ENCODE measurements at places on chromosomes 3 and 15.

DNA sequence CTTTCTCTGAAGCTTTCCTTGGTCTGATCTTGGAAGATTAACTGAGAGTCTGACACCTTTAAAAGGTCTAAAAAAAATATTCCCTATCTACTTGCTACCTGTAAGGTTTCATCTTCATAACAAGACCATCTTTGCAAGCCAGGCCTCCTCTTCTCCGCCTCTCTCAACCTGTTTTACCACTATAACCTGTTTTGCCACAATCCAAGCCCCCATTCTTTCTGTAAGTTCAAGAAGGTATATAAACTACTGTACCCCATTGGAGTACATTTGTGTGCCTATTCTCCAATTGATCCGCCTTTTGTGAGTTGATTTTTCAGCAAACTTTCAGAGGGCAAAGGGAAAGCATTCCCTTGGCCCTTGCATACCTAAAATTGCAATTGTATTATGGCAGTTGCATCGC lies 319.3 kb upstream of the NECTIN3 start:
- DNase-seq = no peak

- DNase-seq = no peak
These were observed 171.0 kb downstream of the NSMCE3 start for GRCh38 chr15:29098652-29099051.

- DNase-seq = no peak
These were observed 18.1 kb downstream of the METTL6 start for GRCh38 chr3:15409239-15409638.

DNA sequence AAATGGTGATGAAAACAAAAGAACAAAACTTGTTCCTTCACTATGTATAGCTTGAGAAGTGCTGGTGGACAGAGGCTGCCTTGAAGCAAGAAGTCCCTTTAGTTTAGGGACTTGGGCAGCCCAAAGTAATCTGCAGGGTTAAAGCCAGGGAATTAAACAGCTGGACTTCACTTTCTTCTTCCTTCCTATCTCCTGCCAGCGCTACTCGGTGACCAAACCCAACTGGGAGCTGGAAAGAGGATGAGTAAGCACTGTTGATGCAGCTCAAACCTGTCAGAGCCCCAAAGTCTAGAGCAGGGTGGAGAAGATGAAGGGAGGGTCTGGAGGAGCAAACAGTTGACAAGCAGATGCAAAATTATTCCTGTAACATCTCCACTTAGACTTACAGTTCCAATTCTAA lies 73.1 kb upstream of the FBN1 start:
- no peak for DNase-seq

DNA sequence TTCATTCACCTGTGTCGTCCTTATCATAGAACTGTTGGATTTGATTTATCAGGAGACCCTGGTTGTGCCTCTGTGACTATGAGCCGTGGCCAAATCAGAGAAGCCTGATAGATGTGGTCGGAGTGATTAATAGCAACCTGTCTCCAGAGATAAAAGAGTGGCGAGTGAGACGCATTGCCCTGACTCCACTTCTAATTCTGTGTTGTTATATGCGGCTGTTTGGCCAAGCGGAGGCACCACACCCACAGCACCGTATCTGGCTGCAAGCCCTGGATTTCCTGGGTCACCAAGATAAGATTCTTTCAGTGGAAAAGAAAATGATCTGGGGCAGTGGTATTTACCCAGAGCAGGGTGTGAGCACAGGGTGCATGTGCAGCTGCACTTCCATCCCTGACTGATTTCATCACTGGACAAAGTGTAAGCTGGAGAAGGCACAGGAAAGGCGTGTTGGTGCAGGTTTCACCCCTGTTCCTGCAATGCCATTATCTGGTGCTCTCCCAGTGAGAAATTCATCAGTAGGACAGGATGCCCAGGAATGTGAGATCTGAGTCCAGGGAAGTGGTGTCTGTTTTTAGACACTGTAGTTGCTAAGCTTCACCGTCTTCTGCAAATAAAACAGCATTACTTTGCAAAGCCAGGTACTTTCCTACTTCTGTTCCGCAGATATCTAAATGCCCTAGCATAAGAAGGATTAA lies 84.6 kb downstream of the CD47 start:
- no peak for DNase-seq

GRCh38 chr3:177098551-177098950 lies 98.7 kb downstream of the TBL1XR1 start:
- no peak for DNase-seq

DNA sequence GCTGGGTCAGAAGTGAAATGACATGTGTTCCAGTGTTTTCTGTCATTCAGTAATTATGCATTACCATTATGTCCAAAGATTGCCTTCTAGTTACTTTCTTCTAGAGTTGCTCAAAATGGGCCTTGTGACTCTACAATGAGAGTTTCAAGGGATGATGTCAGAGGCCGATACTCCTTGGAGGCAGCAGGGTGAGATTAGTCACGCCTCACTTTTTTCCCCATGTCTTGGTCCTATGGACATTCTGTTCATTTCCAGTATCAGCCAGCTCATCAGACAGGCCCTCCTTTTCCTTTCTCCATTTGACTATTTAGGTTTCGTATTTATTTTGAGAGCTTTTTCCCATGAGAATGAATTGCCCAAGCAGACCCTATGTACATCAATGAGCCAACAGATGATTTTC lies 17.5 kb downstream of the VGLL3 start:
- no peak for DNase-seq

- no peak for DNase-seq
These were observed 152.1 kb downstream of the NEK10 start for GRCh38 chr3:27216955-27217552.

- DNase-seq = no peak
These were observed 730 bp downstream of the DGKG start for GRCh38 chr3:186361246-186361761.

- DNase-seq = no peak
These were observed 712 bp downstream of the RTF1 start for GRCh38 chr15:41417418-41418195.

DNA sequence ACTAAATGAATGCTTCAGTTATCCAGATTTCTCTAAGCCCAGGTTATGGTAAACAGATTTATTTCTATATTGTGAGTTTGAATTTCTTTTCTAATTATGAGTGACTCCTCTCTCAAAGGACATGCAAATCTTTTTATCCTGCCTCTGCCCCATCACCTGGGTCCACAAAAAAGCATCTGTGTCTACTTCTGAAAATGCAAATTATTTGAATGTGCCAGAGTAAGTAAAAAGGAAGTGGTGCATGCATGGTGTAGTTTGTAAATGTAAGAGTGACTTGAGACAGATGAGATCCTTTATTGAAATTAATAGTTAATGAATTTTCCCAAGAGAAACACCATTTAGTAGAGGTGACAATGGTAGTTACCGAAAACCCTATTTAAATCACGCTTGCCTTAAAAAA lies 26.9 kb downstream of the MCTP2 start:
- DNase-seq = no peak

DNA sequence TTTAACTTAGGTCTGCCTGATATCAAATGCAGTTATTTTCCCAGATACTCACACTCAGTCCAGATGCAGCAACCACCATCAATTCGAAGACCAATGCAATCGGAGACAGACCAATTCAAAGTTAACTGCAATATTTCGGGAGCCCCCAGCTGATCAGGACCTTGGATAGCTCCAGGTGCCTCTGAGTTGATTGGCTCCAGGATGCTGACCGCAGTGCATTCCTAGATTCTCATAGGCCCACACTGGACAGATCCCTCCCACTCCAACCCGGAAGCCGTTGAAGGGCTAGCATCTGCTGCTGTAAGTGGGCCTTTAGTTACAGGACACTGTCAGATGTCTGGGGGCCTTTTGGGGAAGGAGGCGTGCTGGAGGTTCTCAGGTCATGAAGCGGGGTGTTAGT lies 89.5 kb upstream of the ATP2B2 start:
- peak; percentile 48 for DNase-seq

DNA sequence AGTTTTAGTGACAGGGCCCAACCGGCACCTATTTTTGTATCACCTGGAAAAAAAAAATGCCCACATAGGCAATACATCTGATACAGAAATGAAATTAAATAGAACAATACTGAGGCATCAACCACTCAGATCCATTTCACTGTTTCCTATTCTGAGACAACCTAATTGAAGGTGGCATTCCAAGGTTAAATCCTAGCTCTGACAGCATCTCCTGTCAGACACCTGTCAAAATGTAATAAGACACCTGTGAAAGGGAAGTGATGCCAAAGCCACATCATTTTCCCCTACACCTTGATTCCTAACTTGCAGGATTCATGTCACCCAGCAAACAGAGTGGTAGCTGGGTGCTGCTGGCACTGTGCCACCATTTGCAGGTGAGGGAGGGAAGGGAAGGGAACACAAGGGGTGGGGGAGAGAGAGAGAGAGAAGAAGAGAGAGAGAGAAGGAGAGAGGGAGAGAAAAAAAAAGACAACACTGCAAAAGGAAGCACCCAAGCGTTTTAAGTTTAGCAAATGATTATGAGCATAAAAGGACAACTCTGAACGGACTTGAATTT lies 1044.6 kb upstream of the CFAP20DC start:
- no peak for DNase-seq
